ENCODE measurements at places on chromosomes 12 and 14. TPM values are rescaled to one million over a fixed set of nuclear protein-coding genes. Genes with fewer than 3 reads are reported as not detected.

GRCh38 chr12:130764475-130765185 is 48.5 kb upstream of the RIMBP2 start:
- H3K27me3 ChIP-seq: no peaks in the 10 kb centered on the region
- no peak overlapping the region for H3K4me3 ChIP-seq
- no peaks in the 10 kb centered on the region for H3K36me3 ChIP-seq
- no peak overlapping the region for H3K27ac ChIP-seq
- H3K4me1 ChIP-seq: no peaks in the 10 kb centered on the region
- DNase-seq: peak; percentile 63

- H3K4me1 ChIP-seq: no peaks in the 10 kb centered on the region
- no peak overlapping the region for H3K27ac ChIP-seq
- H3K27me3 ChIP-seq: no peaks in the 10 kb centered on the region
- DNase-seq: peak; percentile 72
- no peak overlapping the region for H3K4me3 ChIP-seq
Measured at GRCh38 chr14:91911474-91912032, 35.9 kb downstream of the FBLN5 start.

- DNase-seq: peak; percentile 56
- H3K27ac ChIP-seq: peak overlapping the region; percentile 52
- no peak overlapping the region for H3K4me3 ChIP-seq
- H3K4me1 ChIP-seq: peaks cover 12% of the 10 kb centered on the region
- no peaks in the 10 kb centered on the region for H3K27me3 ChIP-seq
Measured at GRCh38 chr12:76010732-76011458, 20.7 kb downstream of the PHLDA1 start.

DNA sequence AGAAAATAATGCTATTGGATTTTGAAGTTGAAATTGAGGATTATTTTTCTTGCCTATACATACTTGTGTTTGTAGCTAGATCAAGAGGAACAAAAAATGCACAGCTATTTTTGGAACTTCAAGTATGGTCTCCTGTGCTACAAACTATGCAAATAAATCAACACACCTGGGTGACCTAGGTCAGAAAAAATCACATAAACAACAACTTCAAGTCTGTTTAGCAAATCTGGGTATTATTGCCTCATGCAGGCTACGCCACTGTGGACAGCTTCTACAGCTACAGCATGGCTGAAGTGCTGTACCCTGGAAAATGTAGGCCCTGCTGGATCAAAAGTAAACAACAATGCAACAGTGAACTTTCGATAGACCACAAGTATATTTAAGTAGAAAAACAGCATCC is 87.5 kb downstream of the SLC6A15 start:
- no peak overlapping the region for H3K27ac ChIP-seq
- DNase-seq: no peak
- no peak overlapping the region for H3K4me3 ChIP-seq
- H3K36me3 ChIP-seq: no peaks in the 10 kb centered on the region
- no peaks in the 10 kb centered on the region for H3K4me1 ChIP-seq

DNA sequence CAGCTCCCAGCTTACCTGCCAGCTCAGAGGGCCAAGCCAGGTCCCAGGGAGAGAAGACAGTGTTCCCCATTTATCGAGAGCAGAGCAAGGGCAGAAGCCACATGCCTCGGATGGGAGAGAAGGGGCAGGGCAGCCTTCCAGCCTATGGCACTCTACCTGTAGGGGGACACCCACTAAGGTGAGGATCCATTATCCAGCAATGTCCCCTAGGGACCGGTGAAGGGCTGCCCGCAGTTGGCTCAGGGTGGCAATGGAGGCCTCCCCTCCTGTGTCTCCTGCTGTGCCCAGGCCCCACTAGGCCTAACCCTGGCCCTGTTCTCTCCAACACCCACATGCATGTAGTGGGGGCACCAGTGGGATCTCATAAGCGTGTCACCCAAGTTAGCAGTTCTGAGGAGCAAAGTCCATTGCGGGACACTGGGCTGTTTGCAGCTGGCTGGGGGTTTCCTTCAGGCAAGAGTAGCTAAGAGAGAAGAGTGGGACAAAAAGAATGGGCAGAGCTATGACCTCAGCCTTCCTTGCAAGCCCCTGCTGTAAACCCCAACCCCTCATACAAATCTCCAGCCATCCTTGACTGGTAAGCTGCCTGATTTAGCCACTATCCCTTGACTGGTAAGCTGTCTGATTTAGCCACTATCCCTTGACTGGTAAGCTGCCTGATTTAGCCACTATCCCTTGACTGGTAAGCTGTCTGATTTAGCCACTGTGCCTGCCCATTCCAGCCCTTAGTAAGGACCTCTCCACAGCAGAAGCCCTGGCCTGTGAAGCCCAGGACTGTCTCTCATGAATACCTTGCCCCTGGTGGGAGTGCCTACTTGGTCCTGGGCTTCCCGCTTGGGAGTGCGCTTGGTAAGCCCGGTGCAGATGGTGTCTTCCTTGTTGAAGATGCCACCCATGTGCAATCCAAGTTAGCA is 5.2 kb upstream of the ASB2 start:
- no peaks in the 10 kb centered on the region for H3K36me3 ChIP-seq
- DNase-seq: no peak
- H3K4me3 ChIP-seq: no peak overlapping the region
- peaks cover 20% of the 10 kb centered on the region for H3K4me1 ChIP-seq

GRCh38 chr12:89949457-89950195 is 241.0 kb upstream of the ATP2B1 start:
- no peaks in the 10 kb centered on the region for H3K27me3 ChIP-seq
- H3K4me1 ChIP-seq: peaks cover 49% of the 10 kb centered on the region
- H3K36me3 ChIP-seq: no peaks in the 10 kb centered on the region
- peak overlapping the region; percentile 86 for H3K27ac ChIP-seq

ST8SIA1 gene
- polyA plus RNA-seq: 0.15 TPM

DNA sequence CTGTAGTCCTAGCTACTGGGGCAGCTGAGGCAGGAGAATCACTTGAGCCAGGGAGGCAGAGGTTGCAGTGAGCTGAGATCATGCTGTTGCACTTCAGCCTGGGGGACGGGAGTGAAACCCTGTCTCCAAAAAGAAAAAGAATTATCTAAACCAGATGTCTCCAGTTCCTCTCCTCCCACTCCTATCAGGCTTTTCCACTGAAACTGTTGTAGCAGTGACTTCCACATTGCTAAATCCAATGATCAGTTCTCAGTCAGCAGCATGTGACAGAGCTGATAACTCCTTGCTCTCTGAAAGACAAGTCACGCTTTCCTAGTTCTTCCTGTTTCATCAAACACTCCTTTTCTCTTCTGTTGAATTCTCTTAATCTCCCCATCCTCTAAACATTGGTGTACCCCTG is 8.6 kb downstream of the SLC38A6 start:
- no peak overlapping the region for H3K4me3 ChIP-seq
- no peaks in the 10 kb centered on the region for H3K27me3 ChIP-seq
- peak; percentile 69 for DNase-seq
- H3K36me3 ChIP-seq: peaks cover 33% of the 10 kb centered on the region
- peaks cover 8% of the 10 kb centered on the region for H3K4me1 ChIP-seq

KRT3 gene
- not detected for polyA plus RNA-seq

DNA sequence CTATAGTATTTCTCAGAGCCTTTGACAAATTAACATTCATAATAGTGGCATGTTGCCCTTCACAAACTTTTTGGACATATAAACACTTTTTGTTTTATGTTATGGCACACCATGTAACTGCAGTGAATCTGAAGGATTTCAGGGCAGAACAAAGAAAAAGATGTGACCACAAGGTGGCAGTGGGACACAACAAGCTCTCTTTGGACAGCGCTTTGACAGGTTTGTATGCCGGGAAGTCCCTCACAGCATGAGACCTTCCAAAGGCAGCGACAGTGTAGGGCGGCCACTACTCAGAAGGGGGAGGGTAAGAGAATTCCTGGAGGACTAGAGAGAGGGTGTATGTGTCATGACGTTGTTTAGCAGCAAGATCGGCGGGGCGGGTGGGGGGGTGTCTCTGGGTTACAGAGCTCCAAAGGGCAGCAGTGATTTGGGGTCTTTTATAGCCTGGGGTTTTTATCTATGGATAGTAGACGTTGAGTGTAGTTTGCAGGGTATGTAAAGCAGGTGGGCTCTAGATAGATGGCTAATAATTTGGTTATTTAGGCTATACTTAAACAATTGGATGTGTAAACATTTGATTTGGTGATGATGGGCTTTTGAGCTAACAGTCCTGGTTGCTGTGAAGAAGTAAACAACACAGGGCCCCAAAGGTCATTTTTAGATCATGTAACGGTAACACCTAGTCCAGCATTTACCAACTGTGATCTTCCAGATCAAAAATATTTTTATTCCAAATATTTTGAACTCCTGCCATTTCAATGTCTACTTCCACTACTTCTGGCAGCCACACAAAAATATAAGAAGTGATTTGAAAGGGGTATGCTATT is 22.9 kb downstream of the ETFBKMT start:
- no peaks in the 10 kb centered on the region for H3K27me3 ChIP-seq
- H3K36me3 ChIP-seq: no peaks in the 10 kb centered on the region
- H3K4me1 ChIP-seq: no peaks in the 10 kb centered on the region
- no peak overlapping the region for H3K4me3 ChIP-seq
- DNase-seq: peak; percentile 71
- H3K27ac ChIP-seq: no peak overlapping the region

TAC3 gene
- not detected for polyA plus RNA-seq

ADAMTS20 gene
- polyA plus RNA-seq: not detected

DNA sequence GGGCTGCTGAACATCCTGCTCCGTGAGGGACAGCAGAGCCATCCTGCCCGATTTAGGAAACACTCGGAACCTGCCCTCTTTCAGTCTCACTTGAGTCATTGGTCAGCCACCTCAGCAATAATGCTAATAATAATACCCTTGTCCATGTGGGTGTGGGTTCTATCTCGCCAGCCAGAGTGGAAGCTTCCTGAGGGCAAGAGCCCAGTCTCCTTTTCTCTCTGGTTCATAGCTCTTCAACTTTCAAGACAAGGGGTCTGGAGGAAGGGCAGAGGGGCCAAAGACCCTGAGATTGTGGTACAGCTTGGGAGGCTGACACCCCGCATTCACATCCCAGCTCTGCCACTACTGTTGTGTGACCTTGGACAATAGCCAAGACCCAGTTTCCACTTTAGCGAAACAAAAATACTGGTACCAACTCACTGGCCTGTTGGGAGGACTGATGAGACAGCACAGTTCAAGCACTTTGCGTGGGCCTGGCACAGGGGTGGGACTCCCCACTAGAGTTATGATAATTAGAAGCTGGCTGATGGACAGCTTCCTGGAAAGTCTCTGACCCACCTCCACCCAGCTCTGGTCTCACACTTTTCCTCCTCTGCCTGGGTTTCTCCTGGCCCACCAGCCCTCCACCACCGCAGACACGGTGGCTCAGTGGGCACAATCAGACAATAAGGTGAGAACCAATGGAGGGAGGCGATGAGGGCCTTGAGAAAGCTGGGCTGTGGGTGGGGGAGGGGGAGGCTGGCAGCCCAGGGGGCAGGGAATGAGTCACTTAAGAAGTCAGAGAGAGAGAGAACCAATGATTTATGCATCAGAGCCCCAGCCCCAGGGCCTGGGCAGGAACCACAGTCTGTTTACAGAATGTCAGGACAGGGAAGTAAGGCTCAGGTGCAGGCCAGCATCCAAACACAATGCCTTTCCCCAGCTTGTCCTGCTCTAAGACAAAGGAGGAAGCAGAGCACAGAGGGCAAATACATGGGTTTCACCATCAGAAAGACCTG is 9.6 kb downstream of the FAIM2 start:
- H3K27me3 ChIP-seq: no peaks in the 10 kb centered on the region
- DNase-seq: peak; percentile 17
- H3K27ac ChIP-seq: no peak overlapping the region
- no peak overlapping the region for H3K4me3 ChIP-seq
- H3K4me1 ChIP-seq: no peaks in the 10 kb centered on the region
- H3K36me3 ChIP-seq: no peaks in the 10 kb centered on the region

SLC41A2 gene
- polyA plus RNA-seq: 9.3 TPM

DNA sequence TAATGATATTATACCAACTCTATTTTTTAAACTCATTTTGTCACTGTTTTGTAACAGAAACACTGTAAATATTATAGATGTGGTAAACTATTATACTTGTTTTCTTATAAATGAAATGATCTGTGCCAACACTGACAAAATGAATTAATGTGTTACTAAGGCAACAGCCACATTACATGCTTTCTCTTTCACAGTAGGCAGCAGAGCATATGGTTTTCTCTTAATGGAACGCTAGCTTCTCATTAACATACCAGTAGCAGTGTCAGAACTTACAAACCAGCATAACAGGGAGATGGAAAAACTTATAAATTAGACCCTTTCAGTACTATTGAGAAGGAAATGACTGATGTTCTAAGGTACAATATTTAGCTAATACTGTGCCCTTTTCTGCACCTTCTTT is 398.8 kb downstream of the PRKD1 start:
- DNase-seq: peak; percentile 0
- H3K36me3 ChIP-seq: no peaks in the 10 kb centered on the region
- H3K4me1 ChIP-seq: no peaks in the 10 kb centered on the region

DNA sequence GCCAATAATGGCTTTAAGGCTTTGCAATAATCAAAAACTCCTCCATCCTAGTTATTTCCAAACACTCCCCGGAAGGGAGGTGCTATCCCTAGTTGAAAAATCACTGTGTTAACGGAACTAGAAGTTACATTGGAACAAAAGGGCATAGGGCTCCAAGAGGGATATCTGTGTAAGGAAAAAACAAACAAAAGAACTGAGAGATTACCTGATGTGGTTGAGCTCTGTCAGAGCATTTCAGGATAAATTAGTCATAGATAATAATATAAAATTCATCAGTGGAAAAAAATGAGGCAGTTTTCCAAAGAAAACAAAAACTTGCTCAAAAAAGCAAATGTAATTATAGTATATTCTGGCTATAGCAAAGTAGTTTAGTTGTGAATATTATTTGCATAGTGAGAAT is 27.4 kb upstream of the PAPLN start:
- H3K27ac ChIP-seq: no peak overlapping the region
- peaks cover 10% of the 10 kb centered on the region for H3K4me1 ChIP-seq
- H3K36me3 ChIP-seq: peaks cover 48% of the 10 kb centered on the region
- no peaks in the 10 kb centered on the region for H3K27me3 ChIP-seq
- H3K4me3 ChIP-seq: no peak overlapping the region

GRCh38 chr12:25266497-25266896 is 15.8 kb upstream of the KRAS start:
- DNase-seq: peak; percentile 26
- no peaks in the 10 kb centered on the region for H3K27me3 ChIP-seq
- no peaks in the 10 kb centered on the region for H3K4me1 ChIP-seq
- no peak overlapping the region for H3K4me3 ChIP-seq
- no peaks in the 10 kb centered on the region for H3K36me3 ChIP-seq
- H3K27ac ChIP-seq: no peak overlapping the region

CCDC88C gene
- 0.06 TPM for polyA plus RNA-seq

- no peak within 1 kb of the TSS for H3K27ac ChIP-seq
- H3K27me3 ChIP-seq: peaks cover 32% of the 10 kb centered on the region
- H3K36me3 ChIP-seq: no peaks in the 10 kb centered on the region
- peak; percentile 37 for DNase-seq
- no peaks in the 10 kb centered on the region for H3K4me1 ChIP-seq
- peak within 1 kb of the TSS; percentile 51 for H3K4me3 ChIP-seq
Measured at GRCh38 chr14:21024585-21025370, at the start of gene NDRG2. NDRG2 (minus strand) TSS chr14:21025061; CDS start chr14:21023315, 1,746 bp downstream.

- H3K27ac ChIP-seq: peak overlapping the region; percentile 74
- H3K36me3 ChIP-seq: no peaks in the 10 kb centered on the region
- no peak overlapping the region for H3K4me3 ChIP-seq
- H3K4me1 ChIP-seq: peaks cover 22% of the 10 kb centered on the region
- peak; percentile 83 for DNase-seq
Measured at GRCh38 chr14:75711105-75711795, 50.2 kb downstream of the TTLL5 start.

SLC25A47 gene
- polyA plus RNA-seq: not detected

KRT7 gene
- polyA plus RNA-seq: 17.4 TPM

- no peaks in the 10 kb centered on the region for H3K36me3 ChIP-seq
- no peaks in the 10 kb centered on the region for H3K27me3 ChIP-seq
- H3K4me3 ChIP-seq: no peak overlapping the region
- H3K27ac ChIP-seq: no peak overlapping the region
- no peaks in the 10 kb centered on the region for H3K4me1 ChIP-seq
- DNase-seq: no peak
Measured at GRCh38 chr12:99706736-99707473, 59.4 kb downstream of the GARIN6 start.

GLI1 gene
- polyA plus RNA-seq: 0.89 TPM
